ENCODE measurements at places on chromosomes 2 and 18.

- DNase-seq, result no peak
These were observed 77.9 kb downstream of the EML6 start for GRCh38 chr2:54801352-54801751.

DNA sequence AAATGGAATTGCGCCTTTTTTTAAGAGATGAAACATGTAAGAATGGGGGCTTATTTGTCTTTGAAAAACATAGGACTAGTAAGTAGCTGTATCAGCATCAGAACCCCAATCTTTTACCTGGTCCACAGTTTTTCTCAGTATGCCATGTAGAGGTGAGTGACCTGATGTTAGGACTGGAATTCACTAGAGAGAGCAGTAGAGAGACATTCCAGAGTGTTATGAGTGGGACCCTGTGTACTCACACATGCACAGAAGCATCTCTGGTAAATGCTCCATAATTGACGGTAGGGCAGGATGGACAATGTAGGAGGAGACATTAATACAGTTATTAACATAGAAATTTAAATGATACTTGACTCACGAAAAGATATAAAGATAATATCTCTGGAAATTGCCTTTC lies 1.4 kb upstream of the GALNT13 start:
- no peak for DNase-seq

DNA sequence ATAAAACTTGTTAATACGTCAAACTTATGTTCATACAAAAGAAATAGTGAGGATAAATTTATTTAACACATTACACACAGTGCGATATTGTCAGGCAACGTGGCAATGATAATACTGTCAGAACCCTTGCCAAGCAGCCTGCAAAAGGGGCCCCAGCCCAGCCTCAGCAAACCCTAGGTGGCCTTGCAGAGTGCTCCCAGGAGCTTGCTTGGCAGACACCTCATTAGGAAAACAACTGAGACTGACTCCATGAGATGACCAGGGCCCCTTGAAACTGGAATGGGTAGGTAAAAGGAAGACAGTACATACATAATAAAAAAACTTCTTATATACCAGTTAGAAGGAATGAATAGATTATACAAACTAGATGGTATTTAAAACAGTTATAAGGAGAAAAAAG lies 136.6 kb upstream of the EPC2 start:
- no peak for DNase-seq

GRCh38 chr2:217680381-217680780 lies 322.4 kb downstream of the TNS1 start:
- no peak for DNase-seq

GRCh38 chr2:118990757-118991545 lies 49.0 kb downstream of the MARCO start:
- DNase-seq, result no peak

DNA sequence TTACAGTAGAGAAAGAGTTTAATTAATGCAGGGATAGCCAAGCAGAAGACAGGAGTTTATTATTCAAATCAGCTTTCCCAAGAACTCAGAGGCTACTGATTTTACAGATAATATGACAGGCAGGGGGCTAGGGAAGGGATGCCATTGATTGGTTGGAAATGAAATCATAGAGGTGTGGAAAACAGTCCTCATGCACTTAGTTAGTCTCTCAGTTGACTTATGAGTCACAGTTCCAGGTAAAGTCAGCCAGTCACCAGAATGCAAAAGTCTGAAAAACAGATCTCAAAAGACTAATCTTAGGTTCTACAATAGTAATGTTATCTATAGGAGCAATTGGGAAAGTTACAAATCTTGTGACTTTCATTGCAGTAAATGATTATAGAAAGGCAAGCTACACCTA lies 676.4 kb upstream of the CHAC2 start:
- DNase-seq, result no peak

GRCh38 chr2:64524604-64525316 lies 632 bp downstream of the AFTPH start:
- DNase-seq, result peak; percentile 15

- DNase-seq, result no peak
These were observed 51.6 kb downstream of the XRCC5 start for GRCh38 chr2:216160786-216161185.

GRCh38 chr2:232213176-232213575 lies 165.4 kb upstream of the ALPP start:
- DNase-seq, result no peak

DNA sequence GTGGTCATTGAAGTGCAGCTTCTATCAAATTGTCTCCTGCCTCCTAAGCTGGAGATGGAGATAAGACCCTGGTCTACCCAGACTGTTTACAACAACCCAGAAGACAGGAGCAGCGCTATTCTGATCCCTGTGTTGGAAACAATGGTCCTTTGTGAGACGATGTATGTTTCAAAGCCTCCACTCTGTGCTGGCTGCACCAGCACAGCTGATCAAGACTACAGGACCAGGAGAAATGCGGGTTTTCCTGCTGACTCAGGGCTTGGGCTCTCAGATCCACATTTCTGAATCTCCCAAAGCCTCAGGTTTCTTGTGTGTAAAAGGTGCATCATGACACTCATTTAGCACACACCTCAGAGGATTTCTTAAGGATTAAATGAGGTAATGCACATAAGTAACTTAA lies 92.0 kb downstream of the POU3F3 start:
- DNase-seq, result no peak

All from astrocyte of the spinal cord (primary cell).